ENCODE measurements at places on chromosomes 5 and 9. TPM values are rescaled to one million over a fixed set of nuclear protein-coding genes. Genes with fewer than 3 reads are reported as not detected.

- H3K4me3 ChIP-seq = no peak overlapping the region
- H3K36me3 ChIP-seq = no peaks in the 10 kb centered on the region
- H3K27ac ChIP-seq = no peak overlapping the region
- no peak for DNase-seq
- H3K4me1 ChIP-seq = no peaks in the 10 kb centered on the region
- no peaks in the 10 kb centered on the region for H3K27me3 ChIP-seq
Measured at GRCh38 chr9:35424356-35425352, 65.3 kb upstream of the RUSC2 start.

GRCh38 chr5:180471866-180472265, 22.3 kb upstream of the CNOT6 start:
- no peak overlapping the region for H3K4me3 ChIP-seq
- H3K27ac ChIP-seq = no peak overlapping the region

GRCh38 chr9:12494411-12494810, 198.8 kb upstream of the TYRP1 start:
- no peak overlapping the region for H3K4me3 ChIP-seq
- no peaks in the 10 kb centered on the region for H3K36me3 ChIP-seq
- peaks cover 6% of the 10 kb centered on the region for H3K4me1 ChIP-seq
- no peak for DNase-seq
- H3K27ac ChIP-seq = no peak overlapping the region

DNA sequence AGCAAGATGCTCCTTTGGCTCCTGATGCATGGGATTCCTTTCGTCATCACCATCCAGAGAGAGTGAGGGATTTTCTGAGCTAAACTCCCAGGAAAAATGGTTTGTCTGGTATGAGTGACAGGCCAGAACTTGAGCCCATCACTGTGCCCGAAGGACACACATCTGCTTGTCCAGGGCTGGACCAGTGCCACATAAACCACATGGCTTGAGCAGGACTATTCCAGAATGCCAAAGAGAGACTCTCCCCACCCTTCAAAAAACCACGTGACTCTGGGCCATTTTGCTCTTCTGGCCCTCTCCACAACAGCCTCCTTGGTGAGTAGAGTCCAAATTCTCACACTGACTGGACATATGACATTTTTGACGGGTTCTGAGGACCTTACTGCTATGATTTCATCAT, 46.4 kb upstream of the SHC3 start:
- DNase-seq = no peak
- no peaks in the 10 kb centered on the region for H3K27me3 ChIP-seq
- H3K4me3 ChIP-seq = no peak overlapping the region
- H3K4me1 ChIP-seq = peaks cover 8% of the 10 kb centered on the region
- H3K36me3 ChIP-seq = no peaks in the 10 kb centered on the region
- H3K27ac ChIP-seq = no peak overlapping the region

DNA sequence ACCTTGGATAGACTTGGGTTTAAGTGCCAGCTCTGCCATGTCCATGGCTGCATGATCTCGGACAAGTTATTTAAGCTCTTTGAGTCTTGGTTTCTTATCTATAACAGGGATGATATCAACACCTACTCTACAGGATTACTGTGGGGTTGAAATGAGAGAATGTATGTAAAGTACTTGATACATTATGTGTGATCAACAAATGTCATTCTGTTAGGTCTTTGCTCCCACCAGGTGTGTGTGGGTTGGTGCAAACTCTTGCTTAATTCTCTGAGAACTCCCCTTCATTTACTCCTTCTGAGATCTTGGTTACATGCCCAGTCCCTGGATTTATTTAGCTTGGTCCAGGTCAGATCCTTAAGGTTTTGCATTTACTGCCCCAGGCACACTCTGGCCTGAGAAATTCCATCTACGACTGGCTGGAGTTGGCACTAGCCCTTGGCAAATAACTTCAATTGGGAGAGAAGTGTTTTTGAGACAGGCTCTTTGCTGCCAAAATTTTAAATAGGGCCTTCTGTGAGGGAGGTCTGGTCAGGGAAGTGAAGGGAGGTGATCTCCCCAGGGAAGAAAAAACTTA, 63.5 kb upstream of the KLF9 start:
- H3K4me1 ChIP-seq = no peaks in the 10 kb centered on the region
- no peak for DNase-seq
- H3K36me3 ChIP-seq = no peaks in the 10 kb centered on the region
- no peak overlapping the region for H3K27ac ChIP-seq
- H3K27me3 ChIP-seq = no peaks in the 10 kb centered on the region

GRCh38 chr5:111337688-111338087, 113.5 kb downstream of the CAMK4 start:
- H3K27me3 ChIP-seq = no peaks in the 10 kb centered on the region
- H3K36me3 ChIP-seq = no peaks in the 10 kb centered on the region
- H3K27ac ChIP-seq = no peak overlapping the region
- no peaks in the 10 kb centered on the region for H3K4me1 ChIP-seq
- no peak for DNase-seq

DNA sequence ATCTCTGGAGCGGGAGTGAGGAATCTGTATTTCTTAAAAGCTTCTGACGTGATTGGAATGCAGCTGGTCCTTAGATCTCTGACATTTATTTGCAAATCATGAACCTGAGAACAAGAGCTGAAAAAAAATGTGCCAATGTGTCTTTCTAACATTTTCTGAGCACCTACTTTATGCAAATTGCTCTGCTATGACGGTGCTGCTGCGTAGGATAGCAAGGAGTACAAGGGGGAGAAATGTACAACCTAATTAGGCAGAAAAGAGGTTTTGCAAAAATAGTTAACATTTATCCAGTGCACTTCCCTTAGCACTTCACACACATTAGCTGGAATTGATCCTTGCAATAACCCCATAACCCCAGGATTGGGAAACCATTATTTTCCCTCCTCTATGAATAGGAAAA, 357.5 kb downstream of the TLE4 start:
- H3K4me1 ChIP-seq = no peaks in the 10 kb centered on the region
- H3K4me3 ChIP-seq = no peak overlapping the region
- H3K27me3 ChIP-seq = no peaks in the 10 kb centered on the region
- DNase-seq = no peak
- no peak overlapping the region for H3K27ac ChIP-seq

DNA sequence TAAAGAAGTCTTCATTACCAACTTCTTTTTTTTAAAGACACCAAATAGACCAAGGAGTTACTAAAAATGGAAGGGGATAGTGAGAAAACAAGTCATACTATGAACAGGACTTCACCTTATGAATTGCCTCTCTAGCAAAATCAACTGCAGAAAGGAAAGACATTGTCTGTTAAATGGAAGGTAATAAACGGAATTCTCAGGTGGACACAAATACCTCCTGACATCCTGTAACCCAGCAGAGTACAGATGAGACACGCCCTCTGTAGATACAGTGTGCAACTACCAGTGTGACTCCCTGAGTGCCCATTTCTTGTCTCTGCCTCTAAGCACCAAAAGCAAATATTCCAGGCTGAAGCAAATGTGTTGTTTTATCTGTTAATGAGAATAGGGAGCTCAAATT, 12.2 kb upstream of the PLPP1 start:
- H3K27ac ChIP-seq = no peak overlapping the region
- no peak overlapping the region for H3K4me3 ChIP-seq
- H3K4me1 ChIP-seq = no peaks in the 10 kb centered on the region
- H3K27me3 ChIP-seq = no peaks in the 10 kb centered on the region

GRCh38 chr5:160352308-160352707, 18.1 kb downstream of the C1QTNF2 start:
- no peak overlapping the region for H3K4me3 ChIP-seq
- H3K36me3 ChIP-seq = no peaks in the 10 kb centered on the region
- DNase-seq = no peak
- H3K27me3 ChIP-seq = no peaks in the 10 kb centered on the region
- H3K4me1 ChIP-seq = no peaks in the 10 kb centered on the region

- peaks cover 15% of the 10 kb centered on the region for H3K4me1 ChIP-seq
- no peak overlapping the region for H3K27ac ChIP-seq
- H3K4me3 ChIP-seq = no peak overlapping the region
- H3K27me3 ChIP-seq = no peaks in the 10 kb centered on the region
- DNase-seq = no peak
Measured at GRCh38 chr5:173781816-173782670, 106.1 kb upstream of the CPEB4 start.

GRCh38 chr5:169583101-169583423, 511 bp upstream of the SPDL1 start:
- no peaks in the 10 kb centered on the region for H3K4me1 ChIP-seq
- peak overlapping the region; percentile 67 for H3K4me3 ChIP-seq
- no peak overlapping the region for H3K27ac ChIP-seq
- DNase-seq = no peak

DNA sequence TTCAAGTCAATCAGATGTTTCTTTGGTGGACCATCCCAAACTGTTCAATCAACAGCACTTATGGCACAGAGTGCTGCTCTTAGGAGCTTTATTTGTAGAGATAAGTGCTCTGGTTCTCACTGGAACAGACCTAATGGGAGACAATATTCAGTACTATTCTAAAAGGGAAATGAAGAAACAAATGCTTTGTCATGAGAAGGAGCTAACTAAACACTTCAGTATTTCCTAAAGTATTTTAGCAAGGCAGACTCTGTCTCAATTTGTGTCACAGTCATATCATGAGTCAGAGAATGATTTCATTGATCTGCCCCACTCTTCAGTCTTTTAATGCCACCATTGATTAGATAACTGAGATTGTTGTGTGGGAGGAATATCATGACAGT, 175.3 kb downstream of the SLF1 start:
- H3K4me1 ChIP-seq = no peaks in the 10 kb centered on the region
- H3K27ac ChIP-seq = no peak overlapping the region
- no peaks in the 10 kb centered on the region for H3K36me3 ChIP-seq
- no peak for DNase-seq
- no peaks in the 10 kb centered on the region for H3K27me3 ChIP-seq

GRCh38 chr5:92640340-92640739, 940.7 kb downstream of the NR2F1-AS1 start:
- DNase-seq = no peak
- no peak overlapping the region for H3K4me3 ChIP-seq
- H3K36me3 ChIP-seq = no peaks in the 10 kb centered on the region
- no peak overlapping the region for H3K27ac ChIP-seq
- H3K27me3 ChIP-seq = no peaks in the 10 kb centered on the region

DNA sequence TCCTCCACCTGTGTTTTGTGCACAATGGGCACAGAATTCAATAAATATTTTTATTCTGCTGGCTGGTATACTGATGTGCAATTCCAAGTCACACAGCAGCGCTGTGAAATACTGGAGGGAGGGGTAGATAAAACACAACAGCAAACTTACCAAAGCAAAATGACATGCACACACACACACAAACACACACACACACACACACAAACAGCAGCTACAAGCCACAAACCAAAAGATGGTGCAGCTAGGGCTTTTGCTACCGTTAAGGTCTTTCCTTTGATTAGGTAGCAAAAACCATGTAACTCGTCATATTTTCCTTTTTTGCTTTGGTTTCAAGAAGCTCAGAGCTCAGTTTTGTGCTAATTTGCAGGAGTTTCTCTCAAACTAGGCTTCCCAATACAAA, 1.8 kb upstream of the TBCA start:
- no peaks in the 10 kb centered on the region for H3K27me3 ChIP-seq
- H3K4me1 ChIP-seq = peaks cover 21% of the 10 kb centered on the region
- no peak for DNase-seq
- no peak overlapping the region for H3K4me3 ChIP-seq

DNA sequence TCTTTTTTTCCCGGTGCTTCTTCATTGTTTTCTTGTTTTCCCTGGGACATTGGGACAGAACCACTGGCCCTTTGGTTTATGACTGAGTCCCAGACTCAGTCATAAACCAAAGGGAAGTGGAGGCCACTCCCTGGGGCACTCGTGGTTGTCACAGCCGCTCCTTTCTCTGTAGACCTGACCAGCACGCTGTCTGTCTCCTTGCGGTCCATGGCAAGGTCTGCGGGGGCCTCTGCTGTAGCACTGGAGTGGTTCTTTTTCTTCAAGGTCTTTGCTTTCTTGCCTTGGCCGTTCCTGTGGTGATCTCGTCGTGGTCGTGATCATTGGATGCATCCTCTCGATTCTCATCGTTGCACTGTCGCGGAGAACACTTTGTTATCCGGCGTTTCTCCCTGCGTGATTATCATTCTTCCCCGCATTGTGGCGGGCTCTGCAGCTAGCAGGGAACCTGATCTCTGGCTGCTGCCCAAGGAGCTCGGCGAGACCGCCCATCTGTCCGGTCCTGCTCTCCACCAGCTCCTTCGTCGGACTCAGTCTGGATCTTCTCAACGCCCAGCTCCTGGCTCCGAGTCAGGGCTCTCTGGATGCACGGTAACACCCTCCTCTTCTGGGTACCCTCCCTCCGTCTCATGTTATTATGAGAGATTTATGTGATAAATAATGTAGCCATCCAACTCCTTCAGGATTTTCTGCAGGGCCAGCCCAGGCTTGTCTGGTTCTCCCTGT, 43.5 kb upstream of the MPDZ start:
- H3K27ac ChIP-seq = no peak overlapping the region
- no peaks in the 10 kb centered on the region for H3K36me3 ChIP-seq
- DNase-seq = no peak
- no peaks in the 10 kb centered on the region for H3K4me1 ChIP-seq
- H3K27me3 ChIP-seq = no peaks in the 10 kb centered on the region

The ARAP3 gene
- 1.6 TPM for total RNA-seq

The TMC1 gene
- total RNA-seq = not detected

The PRSS3 gene
- not detected for total RNA-seq

The C9orf153 gene
- 1.0 TPM for total RNA-seq

The NLN gene
- total RNA-seq = 11.2 TPM

The CLIC3 gene
- not detected for total RNA-seq

The INSL4 gene
- not detected for total RNA-seq

The ASPN gene
- total RNA-seq = not detected

The GPX3 gene
- total RNA-seq = 73.7 TPM

The SHC3 gene
- 0.53 TPM for total RNA-seq

Measured in cardiac muscle cell (in vitro differentiated cells and primary cell).